Astrocyte of the spinal cord (primary cell): ENCODE measurements at places on chromosomes 7 and 10.

DNA sequence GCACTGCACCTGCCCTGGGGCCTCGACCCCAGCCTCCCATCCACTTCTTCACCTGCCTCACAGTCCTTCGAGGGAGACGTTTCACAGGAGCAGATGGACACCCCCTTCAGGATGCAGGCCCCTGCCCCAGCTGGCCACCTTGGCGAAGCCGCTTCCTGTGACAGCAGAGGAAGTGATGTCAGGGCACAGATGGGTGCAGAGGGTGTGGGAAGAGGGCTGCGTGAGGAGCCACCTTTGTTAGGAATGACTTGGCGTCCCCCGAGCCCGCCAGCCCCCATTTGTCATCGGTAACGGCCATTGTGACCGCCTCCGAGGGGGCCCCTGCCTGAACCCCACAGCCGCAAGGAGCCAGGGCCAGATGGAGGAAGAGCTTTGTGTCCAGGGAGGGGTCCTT lies 47.4 kb upstream of the SLC29A3 start:
- no peak for DNase-seq

DNA sequence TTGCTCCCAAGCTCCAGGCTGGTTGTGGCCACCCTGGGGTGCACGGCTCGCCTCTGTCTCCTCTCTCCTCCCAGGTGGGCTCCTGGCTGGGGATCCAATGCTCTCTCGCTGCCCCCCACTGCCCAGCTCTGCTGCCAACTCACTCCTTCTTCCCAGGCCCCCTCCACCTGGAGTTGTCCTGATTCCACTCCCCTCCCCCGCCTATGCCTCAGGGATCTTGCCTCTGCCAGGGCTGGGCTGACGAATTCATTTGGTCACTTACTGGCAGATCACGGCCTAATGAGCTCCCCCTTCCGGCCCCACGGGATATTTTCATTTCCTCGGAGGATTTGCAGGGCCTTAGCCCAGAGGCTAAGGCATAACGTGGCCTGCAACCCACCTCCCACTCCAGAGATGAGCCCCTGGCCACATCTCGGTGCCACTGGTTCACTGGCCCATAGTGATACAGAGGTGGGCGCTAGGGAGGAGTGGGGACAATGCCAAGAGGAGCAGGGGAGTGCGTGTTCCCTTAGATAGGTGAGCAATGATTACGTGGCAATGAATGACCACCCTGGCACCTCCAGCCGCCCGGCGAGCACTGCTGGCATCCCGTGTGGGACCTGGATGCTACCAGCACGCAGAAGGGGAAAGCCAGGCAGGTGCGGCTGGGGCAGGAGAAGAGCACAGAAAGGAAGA lies 344.6 kb upstream of the SHH start:
- peak; percentile 20 for DNase-seq

DNA sequence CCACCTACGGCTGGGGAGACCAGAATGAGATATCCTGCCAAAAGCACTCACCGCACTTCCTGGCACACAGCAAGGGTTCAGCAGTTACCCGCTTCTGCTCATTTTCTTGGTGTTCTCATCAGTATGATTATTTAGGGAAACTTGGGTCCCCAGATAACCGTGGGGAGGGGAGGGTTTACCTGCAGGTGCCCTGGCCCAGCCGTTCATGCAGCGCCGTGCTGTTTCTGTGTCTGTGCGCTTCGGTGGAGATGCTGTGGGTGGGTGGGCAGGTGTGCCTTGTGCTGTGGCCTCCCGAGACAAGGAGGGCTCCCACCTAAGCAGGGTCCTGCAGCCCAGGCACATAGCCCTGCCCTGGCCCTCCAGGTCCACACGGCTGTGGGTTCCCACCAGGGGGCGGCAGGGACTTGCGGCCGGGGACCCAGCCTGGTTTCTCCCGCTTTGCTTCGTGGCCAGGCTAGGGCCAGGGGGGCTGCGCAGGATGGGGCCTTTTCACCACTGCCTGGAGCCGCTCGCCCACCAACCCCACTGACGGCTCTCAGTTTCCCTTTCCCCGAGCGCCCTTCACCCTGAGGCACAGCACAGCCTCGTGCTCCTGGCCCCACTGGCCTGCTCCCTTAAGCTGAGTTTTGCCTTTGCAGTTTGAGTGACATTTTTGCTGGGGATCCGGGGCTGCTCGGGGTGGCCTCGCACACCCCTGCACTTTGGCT lies 78.5 kb downstream of the LHPP start:
- DNase-seq: peak; percentile 27

GRCh38 chr10:46077141-46077554 lies 31.1 kb upstream of the MSMB start:
- DNase-seq: no peak
